ENCODE measurements at places on chromosomes 7 and 10.

GRCh38 chr7:45923818-45924217 is 2.7 kb upstream of the IGFBP3 start:
- DNase-seq: no peak

GRCh38 chr7:95897557-95898251 is 125.3 kb downstream of the DYNC1I1 start:
- DNase-seq: no peak

DNA sequence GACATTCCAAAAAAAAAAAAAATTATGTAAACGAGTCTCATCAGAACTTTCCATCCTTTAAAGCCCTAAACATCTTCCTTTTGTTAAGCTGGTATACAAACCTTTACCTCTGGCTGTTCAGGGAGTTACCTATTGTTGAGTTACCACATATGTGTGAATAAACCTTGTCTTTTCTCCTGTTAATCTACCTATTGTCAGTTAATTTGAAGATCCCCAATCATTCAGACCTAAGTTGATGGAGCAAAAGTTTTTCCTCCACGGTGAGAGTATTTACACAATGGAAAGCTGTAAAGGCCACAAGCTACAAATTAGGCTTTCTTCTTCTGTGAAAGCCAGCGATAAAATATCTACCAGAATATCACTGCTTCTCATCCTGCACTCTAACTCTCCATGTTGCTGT is 80.3 kb downstream of the SKAP2 start:
- no peak for DNase-seq

- no peak for DNase-seq
These were observed 478.6 kb downstream of the GRID1 start for GRCh38 chr10:85888004-85888403.

GRCh38 chr7:103051519-103051918 is 23.1 kb downstream of the FBXL13 start:
- no peak for DNase-seq

DNA sequence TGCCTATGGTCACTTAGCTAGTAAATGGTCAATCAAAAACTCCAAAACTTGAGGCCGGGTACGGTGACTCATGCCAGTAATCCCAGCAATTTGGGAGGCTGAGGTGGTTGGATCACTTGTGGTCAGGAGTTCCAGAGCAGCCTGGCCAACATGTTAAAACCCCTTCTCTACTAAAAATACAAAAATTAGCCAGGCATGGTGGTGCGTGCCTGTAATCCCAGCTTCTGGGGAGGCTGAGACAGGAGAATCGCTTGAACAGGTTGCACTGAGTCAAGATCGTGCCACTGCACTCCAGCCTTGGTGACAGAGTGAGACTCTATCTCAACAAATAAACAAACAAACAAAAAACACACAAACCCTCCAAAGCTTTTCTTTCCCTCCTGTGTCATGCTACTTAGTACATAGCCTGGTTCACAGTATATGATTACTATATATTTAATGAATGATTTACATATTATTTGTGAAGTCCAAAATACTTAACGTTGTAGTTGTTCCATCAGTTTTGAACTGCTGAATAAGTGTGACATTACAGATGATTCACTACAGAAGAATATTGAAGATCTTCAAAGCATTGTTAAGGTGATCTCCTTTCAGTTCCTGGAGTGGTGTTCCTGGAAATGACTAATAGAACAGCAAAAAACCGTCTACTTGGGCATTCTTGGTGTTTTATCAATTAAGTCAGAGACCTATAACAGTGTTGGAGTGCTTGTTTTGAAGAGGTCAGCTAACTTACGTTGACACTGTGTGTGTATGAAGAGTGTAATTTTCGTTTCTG is 72.9 kb downstream of the ADK start:
- no peak for DNase-seq

DNA sequence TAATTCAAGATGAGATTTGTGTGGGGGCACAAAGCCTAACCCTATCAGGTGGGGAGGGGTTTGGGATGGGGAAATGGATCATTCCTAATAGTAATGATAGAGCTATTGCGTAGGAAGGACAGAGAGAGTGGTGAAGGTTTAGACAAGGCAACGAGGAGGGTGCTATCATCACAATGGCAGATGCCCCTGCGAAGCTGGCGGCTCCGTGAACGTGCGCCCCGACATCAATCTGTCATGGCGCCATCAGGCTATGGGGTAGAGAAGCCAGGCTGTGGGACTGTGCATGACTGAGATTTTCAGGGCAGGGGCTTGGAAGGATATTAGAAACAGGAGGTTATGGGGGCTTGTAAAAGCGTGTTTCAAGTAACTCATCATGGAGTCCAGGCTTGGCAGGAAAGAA is 157.6 kb downstream of the ITGA8 start:
- DNase-seq: no peak

GRCh38 chr7:134602881-134603451 is 43.7 kb upstream of the BPGM start:
- DNase-seq: no peak

- no peak for DNase-seq
These were observed 16.1 kb downstream of the OGDH start for GRCh38 chr7:44622342-44623151.

DNA sequence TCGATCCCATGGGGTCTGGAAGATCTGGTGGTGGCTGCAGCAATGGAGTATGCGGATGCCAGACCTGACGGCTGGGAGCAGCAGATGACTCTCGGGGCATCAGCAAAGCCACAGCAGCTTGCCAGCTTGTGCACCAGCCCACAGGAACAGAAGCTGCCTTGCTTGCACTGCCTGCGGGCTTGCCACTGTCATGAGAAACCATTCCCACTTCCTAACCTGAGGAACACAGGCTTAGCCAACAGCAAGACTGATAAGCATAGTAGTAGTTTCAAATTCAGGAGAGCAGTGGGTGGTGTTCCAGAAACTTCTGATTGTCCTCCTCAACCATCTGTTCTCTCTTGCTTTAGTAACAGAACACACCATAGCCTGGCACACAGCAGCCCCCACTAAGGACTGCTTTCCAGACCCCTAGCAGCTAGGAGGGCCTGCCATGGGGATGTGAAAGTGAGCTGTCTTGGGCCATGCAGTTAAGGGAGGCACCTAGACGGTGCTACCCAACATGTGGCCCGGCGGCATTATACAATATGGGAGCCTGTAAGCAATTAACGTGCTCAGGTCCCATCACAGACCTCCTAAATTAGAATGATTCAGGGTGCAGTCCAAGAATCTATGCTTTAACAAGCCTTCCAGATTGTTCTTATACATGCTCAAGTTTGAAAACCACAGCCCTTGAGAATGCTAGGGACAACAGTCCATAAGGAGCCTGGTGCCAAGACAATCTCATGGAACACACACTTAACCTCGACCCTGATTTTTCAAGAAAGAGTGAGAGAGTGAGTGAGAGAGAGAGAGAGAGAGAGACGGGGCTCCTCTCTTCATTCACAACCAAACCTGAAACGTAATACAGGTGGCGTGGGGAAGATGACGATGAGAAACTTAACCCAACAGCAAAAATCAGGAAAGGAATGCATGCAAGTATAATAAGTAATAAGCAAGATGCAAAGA is 7.1 kb downstream of the ANXA11 start:
- DNase-seq: peak; percentile 26

GRCh38 chr7:81029511-81029910 is 110.7 kb upstream of the SEMA3C start:
- no peak for DNase-seq
